ENCODE measurements at places on chromosomes 16 and 17. TPM values are rescaled to one million over a fixed set of nuclear protein-coding genes. Genes with fewer than 3 reads are reported as not detected.
A peak's percentile ranks its signal among the peaks of the same experiment; 100 is the strongest.

- H3K4me1 ChIP-seq: peaks cover 5% of the 10 kb centered on the region
- H3K4me3 ChIP-seq: no peak overlapping the region
- no peaks in the 10 kb centered on the region for H3K27me3 ChIP-seq
- H3K36me3 ChIP-seq: no peaks in the 10 kb centered on the region
Measured at GRCh38 chr17:81008140-81008539, 16.5 kb downstream of the CHMP6 start.

DNA sequence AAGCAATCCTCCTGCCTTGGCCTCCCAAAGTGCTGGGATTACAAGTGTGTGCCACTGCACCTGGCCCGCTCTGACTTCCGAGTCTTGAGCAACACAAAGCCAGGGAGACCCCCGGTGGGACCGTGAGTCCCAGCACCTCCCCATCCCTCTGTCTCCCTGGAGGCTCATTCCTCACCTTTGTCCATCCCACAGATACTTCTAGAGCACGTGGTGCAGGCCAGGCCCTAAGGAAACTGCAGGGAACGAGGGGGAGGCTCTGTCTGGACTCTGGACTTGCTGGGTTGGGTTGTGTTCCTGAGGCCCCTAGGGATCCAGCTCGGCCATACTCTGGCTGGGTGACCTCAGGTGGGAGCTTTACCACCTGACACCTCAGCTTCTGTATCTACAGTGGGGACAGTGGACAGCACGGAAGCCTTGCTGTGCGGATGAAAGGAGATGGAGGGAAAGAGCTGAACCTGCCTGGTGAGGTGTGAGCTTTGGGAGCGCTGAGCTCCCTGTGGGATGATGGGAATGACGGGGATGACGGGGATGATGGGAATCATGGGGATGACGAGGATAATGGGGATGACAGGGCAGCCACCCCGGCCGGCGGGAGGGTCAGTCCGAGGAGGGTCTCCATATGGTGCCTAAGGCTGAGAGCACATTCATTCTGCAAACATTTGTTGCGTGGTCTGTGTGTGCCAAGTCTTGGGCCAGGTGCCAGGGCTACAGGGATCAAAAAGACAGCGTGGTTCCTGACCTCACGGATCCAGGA lies 26.6 kb downstream of the C16orf74 start:
- H3K27me3 ChIP-seq: no peaks in the 10 kb centered on the region
- DNase-seq: no peak
- no peaks in the 10 kb centered on the region for H3K36me3 ChIP-seq
- no peak overlapping the region for H3K4me3 ChIP-seq
- H3K4me1 ChIP-seq: no peaks in the 10 kb centered on the region

DNA sequence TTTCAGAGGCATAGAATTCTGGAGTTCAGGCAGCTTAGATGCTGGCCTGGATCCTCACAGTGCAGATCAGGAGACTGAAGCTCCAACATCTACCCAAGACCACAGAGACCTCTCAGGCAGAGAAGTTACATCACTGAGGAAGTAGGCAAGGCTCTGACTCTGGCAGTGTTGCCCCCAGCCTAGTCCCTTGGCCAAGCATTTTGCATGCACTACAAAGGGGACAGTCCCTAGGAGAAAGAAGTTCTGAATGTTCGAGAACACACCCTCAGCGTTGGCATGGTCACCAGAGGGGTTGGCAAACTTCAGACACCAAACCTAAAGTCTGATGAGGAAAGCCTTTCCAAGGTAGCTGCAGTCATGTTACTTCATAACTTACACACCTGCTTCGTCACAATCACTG lies 2.5 kb downstream of the RANBP10 start:
- DNase-seq: no peak
- H3K27me3 ChIP-seq: no peaks in the 10 kb centered on the region
- H3K4me3 ChIP-seq: no peak overlapping the region

The IFI35 gene
- total RNA-seq: 19.5 TPM

DNA sequence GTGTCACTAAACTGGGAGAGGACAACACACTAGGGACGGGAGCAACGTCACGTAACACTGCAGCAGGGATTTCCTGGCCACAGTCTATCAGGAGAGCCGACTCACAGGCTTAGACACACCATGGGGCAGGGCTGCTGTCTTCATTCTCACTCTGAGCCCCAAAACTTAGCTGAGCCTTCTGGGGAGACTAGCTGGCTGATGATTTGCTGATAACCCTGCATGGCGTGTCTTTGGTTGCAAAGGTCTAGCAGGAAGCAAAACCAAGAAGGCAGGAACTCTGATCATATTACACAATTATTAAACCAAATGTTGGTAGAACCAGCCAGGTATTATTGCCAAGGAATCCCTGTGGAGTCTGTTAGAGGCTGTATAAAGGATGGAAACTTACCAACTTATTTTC lies 345.0 kb downstream of the SLC39A11 start:
- no peak for DNase-seq
- H3K36me3 ChIP-seq: no peaks in the 10 kb centered on the region
- no peak overlapping the region for H3K4me3 ChIP-seq
- H3K4me1 ChIP-seq: peaks cover 11% of the 10 kb centered on the region
- no peaks in the 10 kb centered on the region for H3K27me3 ChIP-seq
- H3K27ac ChIP-seq: no peak overlapping the region

The CEP95 gene
- 39.7 TPM for total RNA-seq

The ZPBP2 gene
- not detected for total RNA-seq

- H3K4me3 ChIP-seq: no peak overlapping the region
- DNase-seq: no peak
- H3K36me3 ChIP-seq: no peaks in the 10 kb centered on the region
Measured at GRCh38 chr16:22937169-22937568, 123.2 kb downstream of the HS3ST2 start.

GRCh38 chr17:82734987-82735866 lies at the start of gene FN3K:
TSS of gene FN3K (plus strand) at chr17:82735615. CDS start at chr17:82735637, 22 bp downstream.
- peaks cover 36% of the 10 kb centered on the region for H3K4me1 ChIP-seq
- H3K36me3 ChIP-seq: peaks cover 7% of the 10 kb centered on the region
- no peaks in the 10 kb centered on the region for H3K27me3 ChIP-seq
- H3K4me3 ChIP-seq: peak within 1 kb of the TSS; percentile 56

- no peaks in the 10 kb centered on the region for H3K4me1 ChIP-seq
- no peak for DNase-seq
- no peak overlapping the region for H3K4me3 ChIP-seq
- H3K27me3 ChIP-seq: no peaks in the 10 kb centered on the region
- no peaks in the 10 kb centered on the region for H3K36me3 ChIP-seq
Measured at GRCh38 chr17:8951206-8951605, 14.3 kb downstream of the PIK3R5 start.

- peak; percentile 51 for DNase-seq
- no peaks in the 10 kb centered on the region for H3K27me3 ChIP-seq
- peaks cover 23% of the 10 kb centered on the region for H3K4me1 ChIP-seq
- H3K4me3 ChIP-seq: no peak overlapping the region
- no peak overlapping the region for H3K27ac ChIP-seq
- no peaks in the 10 kb centered on the region for H3K36me3 ChIP-seq
Measured at GRCh38 chr16:1089822-1090619, 6.0 kb downstream of the C1QTNF8 start.

The C16orf92 gene
- total RNA-seq: not detected

DNA sequence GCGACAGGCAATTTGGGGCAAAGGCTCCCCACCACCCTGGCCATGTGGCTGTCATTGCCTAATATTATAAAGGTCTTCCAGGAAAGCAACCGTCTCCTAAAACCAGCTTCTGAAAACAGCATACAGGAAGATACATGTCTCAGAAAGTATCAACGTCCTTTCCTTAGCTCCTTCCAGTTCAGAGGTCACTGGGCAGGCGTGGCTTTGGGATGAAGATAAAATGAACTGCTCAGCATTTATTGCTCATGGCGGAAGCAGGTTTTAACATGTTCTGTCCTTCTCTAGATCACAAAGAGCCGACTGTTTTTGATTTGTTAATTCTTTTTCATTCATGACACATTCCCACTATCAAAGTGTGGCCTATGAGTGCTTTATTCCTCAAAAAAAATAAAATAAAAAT lies 8.0 kb downstream of the CFAP20 start:
- H3K4me3 ChIP-seq: no peak overlapping the region
- peaks cover 63% of the 10 kb centered on the region for H3K4me1 ChIP-seq
- DNase-seq: no peak
- H3K36me3 ChIP-seq: no peaks in the 10 kb centered on the region

The SKAP1 gene
- total RNA-seq: 0.78 TPM

DNA sequence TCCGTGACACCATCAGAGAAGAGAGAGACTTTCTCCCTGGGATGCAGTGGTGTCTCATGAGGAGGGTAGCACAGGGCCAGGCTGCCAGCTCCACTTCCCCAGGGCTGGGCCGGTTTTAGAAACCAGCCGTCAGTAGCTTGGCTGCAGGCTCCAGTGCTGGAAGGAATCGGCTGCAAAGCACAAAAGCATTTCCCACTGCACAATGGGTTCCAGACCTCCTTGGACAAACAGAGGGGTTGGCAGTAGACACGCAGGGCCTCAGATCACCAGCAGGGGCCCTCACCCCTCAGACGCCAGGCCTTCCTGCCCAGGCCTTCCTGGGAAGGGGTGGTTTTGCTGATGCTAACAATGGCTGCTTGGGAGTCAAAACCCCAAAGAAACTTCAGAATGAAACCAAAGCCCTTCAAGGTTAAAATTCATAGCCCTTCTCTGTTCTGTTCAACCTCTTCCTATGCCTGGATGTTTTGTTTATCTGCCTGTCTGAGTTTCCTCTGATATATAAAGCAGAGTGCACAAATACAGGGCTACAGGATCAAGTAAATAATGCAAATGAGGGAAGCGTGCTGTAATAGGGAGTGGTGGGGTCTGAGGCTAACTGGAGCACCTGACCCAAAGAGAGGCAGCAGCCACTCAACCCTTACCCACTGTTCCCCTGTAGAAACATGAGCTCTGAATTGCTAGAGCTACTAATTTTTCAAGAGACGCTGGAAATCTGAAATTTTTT lies 26.2 kb downstream of the TEKT5 start:
- H3K4me3 ChIP-seq: no peak overlapping the region
- no peak for DNase-seq
- H3K36me3 ChIP-seq: no peaks in the 10 kb centered on the region
- H3K27me3 ChIP-seq: no peaks in the 10 kb centered on the region
- H3K4me1 ChIP-seq: no peaks in the 10 kb centered on the region
- no peak overlapping the region for H3K27ac ChIP-seq

The SLC5A10 gene
- total RNA-seq: not detected

- peaks cover 6% of the 10 kb centered on the region for H3K4me1 ChIP-seq
- peak overlapping the region; percentile 95 for H3K27ac ChIP-seq
- DNase-seq: no peak
- H3K4me3 ChIP-seq: no peak overlapping the region
Measured at GRCh38 chr17:64920026-64920418, 744 bp upstream of the LRRC37A3 start.
